ENCODE measurements at places on chromosomes 4 and X. TPM values are rescaled to one million over a fixed set of nuclear protein-coding genes. Genes with fewer than 3 reads are reported as not detected.

GRCh38 chrX:115561605-115562479, 868 bp downstream of the PLS3 start:
- DNase-seq, result no peak

GRCh38 chrX:134460862-134461220, 876 bp downstream of the HPRT1 start:
- no peak for DNase-seq

- DNase-seq, result no peak
Measured at GRCh38 chr4:169975838-169976796, 50.1 kb downstream of the MFAP3L start.

HS3ST1 gene
- total RNA-seq, result 1.6 TPM

GRCh38 chr4:82255657-82256056, 118.1 kb downstream of the HNRNPD start:
- no peak for DNase-seq

GRCh38 chr4:86531440-86531839, 62.7 kb upstream of the PTPN13 start:
- DNase-seq, result no peak

GRCh38 chr4:153112041-153112441, 92.2 kb upstream of the TRIM2 start:
- DNase-seq, result no peak

P2RY10 gene
- 2.7 TPM for total RNA-seq

- DNase-seq, result no peak
Measured at GRCh38 chrX:154059231-154059630, 38.3 kb downstream of the MECP2 start.

- DNase-seq, result no peak
Measured at GRCh38 chrX:45172890-45173289, 27.8 kb downstream of the DIPK2B start.

AFAP1 gene
- total RNA-seq, result under 0.01 TPM

GRCh38 chrX:119374736-119375135, 24.4 kb upstream of the SLC25A43 start:
- DNase-seq, result no peak

DNA sequence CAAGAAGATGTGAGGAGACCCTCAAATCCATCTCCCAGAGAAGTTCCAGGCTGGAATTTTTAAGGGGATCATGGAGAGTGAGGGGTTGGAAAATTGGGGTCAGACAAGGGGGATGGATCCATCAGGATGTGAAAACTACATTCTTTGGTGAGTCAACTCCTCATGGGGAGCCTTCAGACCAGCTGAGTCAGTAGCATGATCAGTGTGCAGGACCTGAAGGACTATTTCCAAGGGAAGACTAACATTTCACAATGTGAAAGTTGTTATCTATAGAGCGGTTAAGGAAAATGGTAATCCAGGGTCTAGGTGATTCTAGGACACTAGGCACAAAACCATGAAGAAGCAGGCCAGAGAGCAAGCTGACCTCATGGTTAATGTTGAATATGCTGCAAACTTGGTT, 38.6 kb upstream of the CEP135 start:
- no peak for DNase-seq

GRCh38 chrX:104742355-104742754, 176.4 kb downstream of the IL1RAPL2 start:
- no peak for DNase-seq

DNA sequence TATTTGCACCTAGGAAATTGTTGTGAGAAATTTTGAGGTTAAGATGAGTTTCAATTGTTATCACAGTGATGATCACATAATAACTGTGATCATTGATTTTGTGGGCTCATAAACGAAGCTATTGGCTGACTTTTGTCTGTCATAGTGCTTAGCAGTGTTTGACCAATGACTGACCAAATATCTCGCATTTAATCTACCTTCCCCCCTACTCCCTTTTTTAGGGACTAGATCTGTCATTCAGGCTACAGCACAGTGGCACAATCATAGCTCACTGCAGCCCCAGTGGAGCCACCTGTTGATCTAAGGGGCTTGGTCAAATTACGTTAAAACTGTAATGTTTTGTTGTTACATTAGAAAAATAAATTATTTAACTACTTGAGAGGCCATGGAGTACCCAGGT, 1.5 kb downstream of the FUNDC2 start:
- DNase-seq, result no peak

DNA sequence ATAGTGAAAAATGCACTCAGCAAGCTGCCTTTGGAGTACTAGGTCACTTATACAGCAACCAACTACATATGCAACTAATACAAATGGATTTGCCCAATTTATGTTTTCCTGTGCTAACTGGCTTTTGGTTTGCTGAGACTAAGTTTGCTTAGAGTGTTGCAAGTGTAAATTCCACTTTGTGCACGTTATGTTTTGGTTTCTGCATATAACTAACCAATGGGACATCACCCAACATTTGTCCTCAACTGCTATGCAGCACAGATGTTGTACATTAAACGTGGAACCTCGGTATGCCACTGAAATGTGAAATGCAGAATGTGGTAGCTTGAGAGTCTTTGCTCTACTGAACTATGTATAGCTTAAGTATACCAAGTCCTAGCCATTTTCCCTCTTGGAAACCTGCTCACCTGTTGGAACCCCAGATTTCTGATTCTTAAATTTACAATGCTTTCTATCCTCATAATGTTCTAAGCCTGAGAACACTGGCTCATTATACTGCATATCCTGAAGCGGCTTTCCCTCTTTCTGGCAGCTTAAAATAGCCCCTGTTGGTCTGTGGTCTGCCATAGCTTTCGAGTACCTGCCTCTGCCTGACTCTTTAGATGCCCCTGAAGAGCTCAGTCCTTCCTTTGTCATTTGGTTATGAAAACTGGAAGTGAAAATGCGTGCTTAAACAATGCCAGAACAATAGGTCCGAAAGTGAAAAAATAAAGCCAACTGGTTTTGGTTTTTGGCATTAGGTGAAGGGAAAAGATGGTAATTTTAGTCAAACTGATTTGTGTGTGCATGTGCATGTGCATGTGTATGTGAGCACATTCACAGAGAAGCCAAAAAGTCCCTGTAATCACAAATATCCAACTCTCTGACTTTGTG, 158.0 kb downstream of the SH2D1A start:
- DNase-seq, result no peak

- no peak for DNase-seq
Measured at GRCh38 chr4:53545942-53546581, 45.2 kb downstream of the LNX1 start.

DNA sequence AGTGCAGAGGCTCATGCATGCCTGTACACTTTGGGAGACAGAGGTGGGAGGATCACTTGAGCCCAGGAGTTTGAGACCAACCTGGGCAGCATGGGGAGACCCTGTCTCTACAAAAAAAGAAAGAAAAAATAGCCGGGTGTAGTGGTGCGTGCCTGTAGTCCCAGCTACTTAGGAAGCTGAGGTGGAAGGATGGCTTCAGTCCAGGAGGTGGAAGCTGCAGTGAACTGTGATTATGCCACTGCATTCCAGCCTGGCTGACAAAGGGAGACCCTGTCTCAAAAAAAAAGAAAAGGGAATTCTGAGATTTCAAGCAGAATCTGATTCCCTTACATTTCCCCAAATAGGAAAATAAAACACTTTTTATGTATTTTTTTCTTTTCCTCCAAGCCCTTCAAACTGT, 83.5 kb downstream of the SYNPO2 start:
- DNase-seq, result no peak

Measured in hematopoietic multipotent progenitor cell (in vitro differentiated cells).